Omental fat pad (tissue), 4 donors: ENCODE measurements at places on chromosomes 1 and 21.
A peak's percentile ranks its signal among the peaks of the same experiment; 100 is the strongest.

- DNase-seq = no peak
Observed at GRCh38 chr1:198936371-198937083, 297.7 kb downstream of the PTPRC start.

GRCh38 chr1:92623187-92623778 is 136.6 kb upstream of the GFI1 start:
- no peak for DNase-seq

GRCh38 chr1:241939798-241940197 is 17.8 kb upstream of the BECN2 start:
- no peak for DNase-seq

- no peak for DNase-seq
Observed at GRCh38 chr1:229760478-229760996, 134.5 kb downstream of the URB2 start.

GRCh38 chr21:28444557-28444956 is 548.1 kb downstream of the LTN1 start:
- no peak for DNase-seq

DNA sequence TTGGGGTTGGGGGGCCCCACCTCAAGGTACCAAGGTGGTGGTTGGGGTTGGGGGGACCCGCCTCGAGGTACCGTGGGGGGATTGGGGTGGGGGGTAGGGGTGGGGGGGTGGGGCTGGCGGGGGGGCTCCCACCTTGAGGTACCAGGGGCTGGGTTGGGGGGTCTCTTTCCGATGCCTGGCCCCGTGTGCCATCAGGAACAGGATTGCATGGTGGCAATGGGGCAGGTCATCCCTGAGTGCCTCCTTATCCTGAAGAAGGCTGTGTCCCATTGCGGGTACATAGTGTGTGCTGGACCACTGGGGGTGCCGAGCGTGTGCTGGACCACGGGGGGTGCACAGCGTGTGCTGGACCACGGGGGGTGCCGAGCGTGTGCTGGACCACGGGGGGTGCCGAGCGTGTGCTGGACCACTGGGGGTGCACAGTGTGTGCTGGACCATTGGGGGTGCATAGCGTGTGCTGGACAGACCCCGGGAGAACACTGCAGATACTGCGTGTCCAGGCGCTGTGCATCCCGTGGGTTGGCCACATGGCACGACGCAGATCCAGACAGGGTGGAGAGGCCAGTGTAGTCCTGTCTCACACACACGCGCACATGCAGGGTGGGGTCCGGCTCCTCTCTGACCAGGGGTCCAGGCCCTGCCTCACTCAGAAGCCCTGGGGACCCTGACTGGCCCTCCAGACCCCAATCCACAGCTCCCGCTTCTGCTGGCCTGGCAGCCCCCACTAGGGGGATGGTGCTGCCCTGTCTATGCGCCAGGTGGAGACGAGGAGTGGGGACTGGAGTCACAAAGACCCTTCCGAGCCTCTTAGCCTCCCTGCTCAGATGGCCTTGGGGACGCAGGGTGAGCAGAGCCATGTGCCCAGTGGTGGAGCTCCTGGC is 4.2 kb downstream of the SCNN1D start:
- DNase-seq = no peak

- no peak for DNase-seq
Observed at GRCh38 chr1:29575277-29575676, 339.0 kb downstream of the PTPRU start.

GRCh38 chr1:17776426-17776825 is 21.3 kb downstream of the ACTL8 start:
- DNase-seq = no peak

GRCh38 chr1:33349081-33349759 is 28.3 kb upstream of the A3GALT2 start:
- no peak for DNase-seq

GRCh38 chr1:157170677-157171515 is 32.7 kb upstream of the ETV3 start:
- DNase-seq = peak; percentile 30

DNA sequence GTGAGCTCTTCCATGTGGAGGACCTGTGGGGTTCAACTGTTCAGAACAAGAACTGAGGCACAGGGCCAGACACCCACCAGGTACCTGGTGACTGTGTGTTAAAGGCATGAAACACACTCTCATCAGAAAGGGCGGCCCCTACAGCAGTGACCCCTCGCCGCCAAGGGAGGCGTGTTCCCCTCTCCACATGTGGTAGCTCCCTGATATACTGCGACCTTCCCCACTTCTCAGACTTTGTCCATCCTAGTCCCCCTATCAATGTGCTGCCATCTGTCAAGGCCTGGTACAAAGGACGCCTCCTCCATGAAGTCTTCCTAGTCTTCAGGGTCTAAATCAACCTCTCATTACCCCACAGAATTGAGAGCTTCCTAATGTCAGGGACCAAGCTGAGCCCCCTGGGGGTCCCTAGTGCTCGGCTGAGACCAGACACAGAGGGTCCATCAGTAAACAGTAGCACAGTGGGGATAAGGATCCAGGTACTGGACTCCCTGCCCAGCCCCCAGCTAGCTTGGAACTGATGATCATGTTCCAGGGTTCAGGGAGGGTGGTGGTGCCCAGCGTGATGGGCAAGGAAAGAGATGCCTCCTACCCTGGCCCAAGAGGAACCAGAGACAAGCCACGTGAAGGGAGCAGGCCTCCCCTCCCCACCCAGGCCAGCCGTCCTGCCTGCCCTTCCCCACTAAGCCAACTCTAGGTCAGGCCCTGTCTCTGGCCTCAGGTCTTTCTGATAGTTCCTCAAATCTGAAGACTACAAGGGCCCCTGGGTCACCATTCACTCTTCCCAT is 10.3 kb downstream of the SDC3 start:
- DNase-seq = no peak

DNA sequence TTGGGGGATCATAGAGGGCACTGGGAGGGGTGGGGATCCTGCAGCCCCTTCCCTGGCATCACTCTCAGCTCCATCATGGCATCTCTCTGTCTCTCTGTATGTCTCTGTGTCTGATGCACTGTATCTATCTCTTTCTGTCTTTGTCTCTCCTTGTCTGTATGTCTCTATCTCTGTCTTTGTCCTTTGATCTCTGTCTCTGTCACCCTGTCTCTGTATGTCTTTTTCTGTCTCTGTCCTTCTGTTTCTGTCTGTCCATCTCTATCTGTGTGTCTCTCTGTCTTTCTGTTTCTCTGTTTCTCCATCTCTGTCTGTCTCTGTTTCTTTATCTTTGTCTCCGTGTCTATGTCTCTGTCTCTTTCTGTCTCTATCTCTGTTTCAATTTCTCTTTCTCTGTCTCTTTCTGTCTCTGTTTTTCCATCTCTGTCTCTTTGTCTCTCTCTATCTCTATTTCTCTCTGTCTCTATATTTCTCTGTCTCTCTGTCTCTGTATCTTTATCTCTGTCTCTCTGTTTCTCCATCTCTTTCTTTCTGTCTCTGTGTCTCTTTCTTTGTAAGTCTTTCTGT is 56.4 kb downstream of the TRIM11 start:
- DNase-seq = no peak

DNA sequence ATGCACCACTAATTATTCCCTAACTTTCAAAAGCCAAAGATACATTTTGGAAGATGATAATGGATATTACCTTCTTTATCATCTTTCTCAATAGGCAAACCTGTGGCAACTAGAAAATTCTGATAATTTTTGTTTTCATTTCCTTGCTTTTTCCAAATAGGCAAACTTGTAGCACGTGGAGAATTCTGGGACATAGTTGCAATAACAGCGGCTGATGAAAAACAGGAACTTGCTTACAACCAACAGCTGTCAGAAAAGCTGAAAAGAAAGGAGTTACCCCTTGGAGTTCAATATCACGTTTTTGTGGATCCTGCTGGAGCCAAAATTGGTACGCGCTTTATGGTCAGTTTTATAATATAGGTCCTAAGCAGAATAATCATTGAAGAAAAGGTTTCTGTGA is 1.5 kb downstream of the FPGT start:
- DNase-seq = no peak

GRCh38 chr21:44527983-44528633 is 11.9 kb downstream of the KRTAP10-1 start:
- DNase-seq = no peak

GRCh38 chr1:202580619-202581018 is 129.6 kb downstream of the SYT2 start:
- no peak for DNase-seq

DNA sequence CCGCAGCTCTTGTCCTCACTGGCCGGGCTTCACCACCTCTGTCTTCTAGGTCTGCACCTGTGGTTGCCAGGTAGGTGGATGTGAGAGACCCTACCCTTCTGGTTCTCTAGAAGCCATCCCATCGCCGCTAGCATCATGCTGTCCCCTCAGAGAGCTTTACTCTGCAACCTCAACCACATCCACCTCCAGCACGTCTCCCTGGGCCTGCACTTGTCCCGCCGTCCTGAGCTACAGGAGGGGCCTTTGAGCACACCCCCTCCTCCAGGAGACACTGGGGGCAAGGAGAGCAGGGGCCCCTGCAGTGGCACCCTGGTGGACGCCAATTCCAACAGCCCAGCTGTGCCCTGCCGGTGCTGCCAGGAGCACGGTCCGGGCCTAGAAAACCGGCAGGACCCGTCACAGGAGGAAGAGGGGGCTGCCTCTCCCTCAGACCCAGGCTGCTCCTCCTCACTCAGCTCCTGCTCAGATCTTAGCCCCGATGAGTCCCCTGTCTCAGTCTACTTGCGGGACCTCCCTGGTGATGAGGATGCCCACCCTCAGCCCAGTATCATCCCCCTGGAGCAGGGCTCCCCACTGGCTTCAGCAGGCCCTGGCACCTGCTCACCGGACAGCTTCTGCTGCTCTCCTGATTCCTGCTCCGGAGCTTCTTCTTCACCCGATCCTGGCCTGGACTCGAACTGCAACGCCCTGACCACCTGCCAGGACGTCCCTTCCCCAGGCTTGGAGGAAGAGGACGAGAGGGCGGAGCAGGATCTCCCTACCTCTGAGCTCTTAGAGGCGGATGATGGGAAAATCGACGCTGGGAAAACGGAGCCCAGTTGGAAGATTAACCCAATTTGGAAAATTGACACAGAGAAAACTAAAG is 1.2 kb downstream of the RUSC1 start:
- DNase-seq = no peak

- no peak for DNase-seq
Observed at GRCh38 chr21:14981246-14981645, 83.6 kb downstream of the NRIP1 start.

- DNase-seq = no peak
Observed at GRCh38 chr1:172142324-172142723, 278.2 kb upstream of the C1orf105 start.

DNA sequence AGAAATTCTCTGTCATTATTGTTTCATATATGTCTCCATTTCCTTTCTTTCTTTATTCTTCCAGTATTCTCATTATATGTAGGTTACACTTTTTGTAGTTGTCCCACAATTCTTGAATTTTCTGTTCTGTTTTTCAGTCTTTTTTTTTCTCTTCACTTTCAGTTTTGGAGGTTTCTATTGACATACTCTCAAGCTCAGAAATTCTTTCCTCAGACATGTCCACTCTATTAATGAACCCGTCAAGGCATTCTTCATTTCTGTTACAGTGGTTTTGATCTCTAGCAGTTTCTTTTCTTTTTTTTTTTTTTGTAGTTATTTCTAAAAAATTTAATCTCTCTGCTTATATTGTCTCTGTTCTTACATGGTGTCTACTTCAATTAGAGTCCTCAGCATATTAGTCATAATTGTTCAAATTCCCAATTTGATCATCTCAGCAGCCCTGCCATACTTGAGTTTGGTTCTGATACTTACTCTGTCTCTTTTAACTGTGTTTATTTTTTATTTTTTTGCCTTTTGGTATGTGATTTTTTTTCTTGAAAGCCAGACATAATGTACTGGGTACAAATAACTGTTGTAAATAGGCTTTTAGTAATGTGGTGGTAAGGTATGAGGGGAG is 49.5 kb upstream of the KCNK2 start:
- no peak for DNase-seq

DNA sequence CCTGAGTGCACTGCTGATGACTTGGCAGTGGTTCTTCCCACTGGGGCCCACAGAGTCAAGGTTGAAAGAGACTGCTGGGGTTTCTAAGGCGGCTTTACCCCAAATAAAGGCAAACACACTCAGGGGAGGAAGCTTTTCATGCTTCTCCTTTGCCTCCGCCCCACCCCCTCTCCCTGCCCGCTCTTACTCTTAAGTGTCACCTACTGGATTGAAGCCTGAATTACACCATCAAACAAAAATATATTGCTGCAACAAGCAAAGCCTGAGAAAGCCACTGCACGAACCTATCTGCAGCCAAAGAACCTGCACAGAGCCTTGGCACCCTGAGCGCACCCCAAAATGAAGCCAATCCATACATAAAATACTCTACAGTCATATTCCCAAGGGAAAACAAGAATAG is 63.1 kb downstream of the PTGFR start:
- no peak for DNase-seq

- no peak for DNase-seq
Observed at GRCh38 chr1:169466259-169467230, 19.2 kb downstream of the SLC19A2 start.

GRCh38 chr1:186404454-186405051 is 28.9 kb downstream of the ODR4 start:
- no peak for DNase-seq

GRCh38 chr1:211647711-211648121 is 27.7 kb downstream of the NEK2 start:
- no peak for DNase-seq

DNA sequence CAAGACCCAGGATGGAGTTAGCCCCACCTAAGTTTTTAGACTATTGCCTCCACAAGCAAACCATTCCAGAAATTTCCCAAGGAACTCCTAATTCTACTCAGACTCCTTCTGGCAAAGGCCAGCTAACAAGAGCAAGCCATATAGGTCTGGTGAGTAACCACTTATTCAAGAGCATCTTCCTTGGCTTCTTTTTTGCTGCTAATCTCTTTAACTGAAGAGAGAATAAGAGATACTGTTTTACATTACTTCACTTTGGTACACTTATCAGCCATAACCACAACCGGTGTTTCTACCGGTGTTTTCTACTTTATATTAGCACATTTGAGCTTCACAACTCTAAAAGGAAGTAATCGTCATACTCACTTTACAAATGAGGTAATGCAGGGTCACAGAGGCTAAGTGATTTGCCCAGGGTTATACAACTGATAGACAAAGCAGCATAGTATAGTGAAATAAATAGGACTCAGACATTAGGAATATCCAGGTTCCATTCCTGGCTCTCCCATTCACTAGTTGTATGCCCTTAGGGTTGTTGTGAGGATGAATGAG is 1.7 kb upstream of the EPS15 start:
- no peak for DNase-seq

DNA sequence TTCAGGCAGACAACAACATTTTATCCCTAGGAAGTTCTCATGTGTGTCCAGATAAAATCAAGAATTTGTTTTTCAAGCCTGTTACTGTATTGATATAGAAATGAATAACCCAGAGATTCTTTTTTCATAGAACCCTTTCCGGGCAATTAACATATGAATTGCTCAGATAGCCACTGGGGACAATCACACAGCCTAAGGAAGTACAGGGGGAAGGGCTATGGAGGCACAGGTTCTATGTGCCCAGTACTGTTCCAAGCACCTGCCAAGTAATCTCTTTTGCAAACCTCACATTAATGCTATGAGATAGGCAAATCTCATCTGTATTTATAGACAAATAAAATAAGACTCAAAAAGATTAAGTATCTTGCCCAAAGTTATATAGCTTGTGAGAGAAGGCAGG is 84.9 kb downstream of the NTNG1 start:
- no peak for DNase-seq
